ENCODE measurements at places on chromosomes 4 and X. TPM values are rescaled to one million over a fixed set of nuclear protein-coding genes. Genes with fewer than 3 reads are reported as not detected.

GRCh38 chr4:184359888-184360287 is 114.5 kb downstream of the IRF2 start:
- DNase-seq: no peak

Gene SYTL5
- 1.2 TPM for total RNA-seq

GRCh38 chr4:95388911-95389310 is 159.9 kb downstream of the UNC5C start:
- DNase-seq: peak; percentile 29

DNA sequence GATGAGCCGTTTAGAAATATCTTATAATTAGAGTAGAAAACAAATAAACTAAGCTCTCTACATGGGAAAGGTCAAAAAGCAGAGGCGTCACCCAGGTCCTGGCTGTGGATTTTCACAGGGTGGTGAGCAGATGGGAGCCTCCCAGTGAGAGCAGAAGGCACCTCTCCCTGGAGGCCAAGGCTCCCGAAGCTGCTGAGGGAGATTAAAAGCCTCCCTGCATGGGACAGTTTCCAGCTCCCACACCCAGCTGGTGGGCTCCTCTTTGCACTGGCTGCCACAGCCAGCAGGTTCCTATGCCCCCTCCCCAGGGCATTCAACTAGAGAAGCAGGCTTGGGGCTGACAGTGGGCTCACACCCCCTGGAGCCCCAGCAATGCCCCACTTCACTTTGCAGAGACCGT is 55.2 kb upstream of the TBC1D9 start:
- no peak for DNase-seq

Gene HERC5
- total RNA-seq: 18.7 TPM

DNA sequence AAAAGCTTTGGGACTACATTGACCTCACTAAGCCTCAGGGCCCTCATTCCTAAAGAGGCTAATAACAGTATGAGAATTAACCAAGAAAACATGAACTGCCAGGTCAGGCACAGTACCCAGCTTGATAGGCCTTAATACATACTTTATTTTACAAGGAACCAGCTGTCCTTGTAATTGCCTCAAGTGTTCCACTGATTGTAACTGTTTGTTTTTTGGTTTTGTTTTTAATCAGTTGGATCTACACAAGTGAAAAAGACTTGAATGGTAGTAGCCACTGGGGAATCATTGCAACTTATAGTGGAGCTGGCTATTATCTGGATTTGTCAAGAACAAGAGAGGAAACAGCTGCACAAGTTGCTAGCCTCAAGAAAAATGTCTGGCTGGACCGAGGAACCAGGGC is 35.6 kb downstream of the PKD2 start:
- no peak for DNase-seq

Gene SSX2
- total RNA-seq: not detected

- no peak for DNase-seq
Observed at GRCh38 chr4:57462843-57463242, 352.7 kb upstream of the IGFBP7 start.

Gene MAGEB17
- not detected for total RNA-seq

Gene TMEM144
- 1.8 TPM for total RNA-seq

DNA sequence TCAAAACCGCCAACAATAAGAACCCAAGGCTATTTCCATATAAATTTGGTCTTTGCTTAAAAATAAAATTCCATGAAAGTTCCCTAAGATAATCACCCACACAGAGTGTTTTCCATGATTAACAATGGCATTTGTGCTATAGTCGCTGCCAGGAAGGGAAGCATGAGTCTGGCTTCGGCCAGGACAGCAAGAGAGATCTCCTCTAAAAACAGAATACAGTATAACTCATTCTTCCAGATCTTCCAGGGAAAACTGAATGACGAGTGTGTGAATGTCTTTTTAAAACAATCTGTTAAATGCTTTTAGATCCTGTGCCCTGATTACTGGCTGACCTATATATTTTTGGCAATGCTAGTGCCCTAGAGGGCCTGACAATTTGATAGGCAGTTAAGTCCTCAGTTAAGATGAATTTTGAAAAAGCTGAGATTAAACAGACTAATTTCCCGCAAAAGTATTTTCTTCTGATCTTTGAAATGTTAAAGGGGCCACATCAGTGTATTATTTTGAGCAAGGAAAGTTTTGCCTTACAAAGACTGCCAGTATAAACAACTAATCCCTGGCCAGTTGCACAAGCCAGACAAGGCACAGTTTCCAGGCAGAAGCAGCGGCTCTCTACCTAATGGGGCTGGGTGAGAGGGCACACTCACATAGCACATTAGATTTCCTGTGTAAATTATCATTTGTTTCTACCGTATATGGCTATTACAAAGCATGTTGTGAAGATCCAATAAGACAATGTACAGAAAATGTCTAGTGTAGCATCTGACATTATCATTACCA is 127.3 kb downstream of the DCHS2 start:
- DNase-seq: no peak

Gene KLKB1
- 0.17 TPM for total RNA-seq

- DNase-seq: no peak
Observed at GRCh38 chr4:8117278-8117682, 41.3 kb downstream of the ABLIM2 start.

Gene ADRA2C
- 1.7 TPM for total RNA-seq

DNA sequence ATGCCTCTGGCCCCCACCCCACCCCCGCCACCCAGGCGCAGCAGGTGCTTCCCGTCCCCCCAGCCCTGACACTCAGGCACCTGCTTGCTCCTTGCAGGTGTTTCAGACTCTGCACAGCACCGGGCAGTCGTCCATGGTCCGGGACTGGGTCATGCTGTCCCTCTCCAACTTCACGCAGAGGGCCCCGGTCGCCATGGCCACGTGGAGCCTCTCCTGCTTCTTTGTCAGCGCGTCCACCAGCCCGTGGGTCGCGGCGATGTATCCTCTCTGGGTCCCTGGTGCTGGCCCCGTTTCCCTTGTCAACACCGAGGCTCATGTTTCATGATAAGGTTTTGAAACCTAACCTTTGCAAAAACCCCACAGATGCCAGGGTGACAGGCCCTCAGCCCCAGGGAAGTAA is 10.2 kb upstream of the MSANTD1 start:
- no peak for DNase-seq

GRCh38 chr4:142194905-142195304 is 558.5 kb downstream of the IL15 start:
- no peak for DNase-seq

Measured in H4 (cell line).